Psoas muscle (tissue), 8 donors: ENCODE measurements at places on chromosomes 16 and 17. TPM values are rescaled to one million over a fixed set of nuclear protein-coding genes. Genes with fewer than 3 reads are reported as not detected.

The CRHR1 gene
- polyA plus RNA-seq: not detected

The TPPP3 gene
- polyA plus RNA-seq: 5.3 TPM

The MT1G gene
- polyA plus RNA-seq: 13.1 TPM

The FBXL16 gene
- 0.04 TPM for polyA plus RNA-seq
